Activated CD8-positive, alpha-beta memory T cell treated with anti-CD3 and anti-CD28 coated beads for 1 hour (primary cell): ENCODE measurements at places on chromosomes 3 and 15.

DNA sequence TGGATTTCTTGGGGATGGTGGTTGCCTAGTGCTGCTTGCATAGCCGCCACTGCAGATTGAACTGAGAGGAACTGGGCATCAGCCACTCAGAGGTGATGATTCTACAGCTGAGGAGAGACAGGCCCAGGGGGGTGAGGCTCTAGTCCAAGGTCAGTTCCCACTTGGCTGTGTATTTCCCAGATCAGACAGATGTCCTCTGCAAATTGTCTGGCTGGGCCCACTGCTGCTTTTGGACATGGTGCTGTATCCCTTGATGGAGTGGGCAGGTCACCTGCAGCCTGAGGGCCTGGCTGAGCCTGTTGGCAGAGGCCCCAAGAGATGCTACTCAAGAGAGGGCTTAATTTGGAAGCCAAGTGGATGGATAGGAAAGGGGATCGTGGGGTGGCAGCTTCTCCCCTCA lies 124.5 kb upstream of the CTDSPL start:
- no peak for DNase-seq

DNA sequence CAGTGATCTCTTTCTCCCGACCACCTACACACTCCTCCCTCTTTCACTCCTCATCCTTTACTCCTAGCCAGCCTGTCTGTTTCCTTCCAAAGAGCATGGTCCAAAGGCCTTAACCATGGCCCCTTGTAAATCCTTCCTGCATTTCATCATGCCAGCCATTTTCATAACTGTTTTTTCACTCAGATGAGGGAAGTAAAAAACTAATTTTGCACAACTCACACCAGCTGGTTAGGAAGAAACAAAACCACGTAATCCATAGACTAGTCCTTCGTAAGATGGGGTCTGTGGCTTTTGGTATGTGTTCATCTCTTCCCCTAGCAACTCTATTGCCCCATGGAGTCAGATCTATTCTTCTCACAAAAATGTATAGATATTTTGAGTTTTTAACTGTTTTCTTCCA lies 187.8 kb downstream of the SHOX2 start:
- DNase-seq, result no peak

DNA sequence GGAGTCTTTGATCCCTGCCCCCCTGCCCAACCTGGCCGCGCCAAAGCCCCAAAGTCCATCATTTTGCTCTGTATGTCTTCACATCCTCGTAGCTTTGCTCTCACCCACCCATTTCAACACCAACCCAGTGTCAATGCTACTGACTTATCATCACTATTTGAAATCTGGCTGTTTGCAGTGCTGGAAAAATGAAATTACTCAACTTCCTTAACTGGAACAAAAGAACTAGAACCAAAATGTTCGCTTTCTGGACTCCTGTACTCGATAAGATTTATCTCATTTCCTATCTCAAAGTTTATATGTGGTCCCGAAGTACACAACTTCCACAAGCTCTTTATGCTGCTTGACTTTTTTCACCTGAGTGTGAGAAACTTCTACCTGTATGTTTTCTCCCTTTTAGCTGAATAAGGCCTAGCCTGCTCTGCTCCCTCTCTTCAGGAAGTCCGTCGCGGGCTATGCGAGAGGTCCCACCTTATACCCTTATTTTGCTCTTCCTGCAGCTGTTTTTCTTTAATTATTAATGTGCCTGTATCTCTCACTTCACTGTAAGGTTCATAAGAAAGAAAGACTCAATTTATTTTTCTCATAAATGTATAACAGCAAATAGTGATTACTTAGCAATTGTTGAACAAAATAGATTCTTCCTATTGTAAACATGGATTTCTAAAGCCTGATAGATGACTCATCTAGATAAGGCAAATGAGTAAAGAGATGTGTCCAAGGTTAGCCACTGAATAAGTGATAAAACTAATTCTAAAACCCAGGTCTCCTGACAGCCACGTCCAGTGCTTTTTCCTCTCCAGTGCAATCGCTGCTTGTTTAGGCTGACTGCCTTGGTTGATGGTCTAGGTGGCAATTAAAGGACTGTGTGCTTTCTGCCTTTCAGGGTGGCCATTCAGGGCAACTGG lies 464.1 kb upstream of the TPRG1 start:
- no peak for DNase-seq

DNA sequence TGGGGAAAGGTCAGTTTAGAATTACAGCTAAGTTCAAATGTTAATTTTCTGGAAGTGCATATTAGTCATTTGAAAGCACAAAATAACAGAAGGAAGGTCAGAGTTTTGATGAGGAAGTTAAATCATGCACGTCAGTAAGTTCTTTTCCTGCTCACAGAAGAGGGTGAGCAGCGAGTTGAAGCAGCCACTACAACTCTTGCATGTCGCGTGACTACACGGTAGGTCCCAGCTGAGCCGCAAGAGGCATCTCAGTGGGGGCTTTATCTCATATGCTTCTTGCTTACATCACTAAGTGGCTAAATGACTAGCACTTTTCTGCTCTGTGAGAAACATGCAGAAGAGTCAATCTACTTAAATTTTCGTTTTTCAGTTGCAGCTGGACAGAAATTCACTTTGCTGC lies 21.3 kb upstream of the SEC62 start:
- no peak for DNase-seq

- no peak for DNase-seq
Observed at GRCh38 chr3:115359536-115359935, 212.4 kb upstream of the ZBTB20 start.

DNA sequence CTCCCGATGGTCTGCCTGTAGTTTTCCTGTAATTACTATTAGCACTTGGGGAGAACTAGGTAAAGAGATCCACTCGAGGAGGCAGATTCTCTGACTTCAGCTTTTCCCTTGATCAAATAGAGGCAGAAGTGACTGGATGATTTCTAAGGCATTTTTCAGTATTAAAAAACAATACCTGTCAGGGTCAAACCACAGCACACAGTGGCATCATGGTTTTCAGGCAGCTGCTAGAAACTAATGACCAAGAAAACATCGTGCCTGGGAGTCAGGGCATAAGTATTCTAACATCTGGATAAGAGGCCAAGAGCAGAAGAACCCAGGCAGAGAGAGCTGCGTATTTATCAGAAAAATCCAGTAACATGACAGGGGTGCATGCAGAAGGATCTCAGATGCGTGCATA lies 419.9 kb downstream of the TUSC7 start:
- no peak for DNase-seq

GRCh38 chr3:103863381-103863780 lies 1428.6 kb downstream of the ZPLD1 start:
- DNase-seq, result no peak

DNA sequence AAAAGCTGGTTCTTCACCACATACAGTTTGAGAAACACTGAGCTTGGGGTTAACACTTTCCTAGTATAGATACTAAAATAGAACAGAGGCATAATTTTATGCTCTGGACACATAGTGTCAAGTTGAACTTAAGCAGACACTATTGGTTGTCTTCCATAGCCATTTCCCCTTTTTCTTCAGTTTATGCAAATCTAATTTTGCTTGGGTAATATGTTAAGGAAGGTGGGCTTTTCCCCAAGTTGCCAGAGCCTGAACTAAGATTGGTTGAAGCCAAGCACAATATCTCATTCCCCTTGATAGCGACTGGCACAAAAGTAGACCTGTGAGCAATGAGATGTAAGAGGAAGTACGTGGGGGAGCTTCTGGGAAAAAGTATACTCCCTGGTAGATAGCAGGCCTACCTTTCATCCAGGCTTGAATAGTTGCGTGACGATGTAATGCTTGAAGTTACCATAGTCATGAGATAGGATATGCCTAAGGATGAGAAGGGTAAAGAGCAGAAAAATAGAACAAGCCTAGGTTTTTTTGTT lies 4.5 kb upstream of the POPDC2 start:
- no peak for DNase-seq

DNA sequence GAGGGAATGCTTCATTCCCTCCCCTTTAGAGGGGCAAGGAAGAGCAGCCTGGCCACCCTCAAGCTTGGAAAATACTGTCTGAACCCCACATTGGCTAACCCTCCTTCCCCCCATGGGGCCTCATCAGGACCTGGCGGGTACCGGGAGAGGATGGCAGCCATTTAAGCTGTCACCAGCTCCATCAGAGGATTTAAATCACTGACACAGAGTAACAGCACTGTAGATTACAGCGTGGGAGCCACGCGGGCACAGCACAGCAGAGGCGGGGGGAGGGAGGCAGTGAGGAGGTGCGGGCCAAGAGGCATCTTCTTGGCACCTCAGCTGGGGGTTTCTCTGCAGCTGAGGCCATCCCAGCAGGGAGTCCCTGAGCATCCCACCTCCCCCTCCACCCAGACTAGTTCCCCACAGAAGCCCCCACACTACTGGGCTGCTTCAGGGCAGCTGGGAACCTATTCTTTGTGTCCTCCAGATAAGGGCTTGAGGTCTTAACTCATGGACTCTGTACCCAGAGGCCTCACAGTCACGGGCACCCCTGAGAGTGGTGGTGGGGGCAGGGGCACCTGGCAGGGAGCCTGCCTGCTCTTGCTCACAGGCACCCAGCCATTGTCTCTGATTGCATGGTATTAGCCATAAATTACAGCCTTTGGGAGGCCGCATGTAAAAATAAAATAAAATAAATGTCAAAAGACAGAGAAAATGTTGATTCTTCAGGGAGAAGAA lies 21.9 kb upstream of the CACNA2D2 start:
- no peak for DNase-seq

DNA sequence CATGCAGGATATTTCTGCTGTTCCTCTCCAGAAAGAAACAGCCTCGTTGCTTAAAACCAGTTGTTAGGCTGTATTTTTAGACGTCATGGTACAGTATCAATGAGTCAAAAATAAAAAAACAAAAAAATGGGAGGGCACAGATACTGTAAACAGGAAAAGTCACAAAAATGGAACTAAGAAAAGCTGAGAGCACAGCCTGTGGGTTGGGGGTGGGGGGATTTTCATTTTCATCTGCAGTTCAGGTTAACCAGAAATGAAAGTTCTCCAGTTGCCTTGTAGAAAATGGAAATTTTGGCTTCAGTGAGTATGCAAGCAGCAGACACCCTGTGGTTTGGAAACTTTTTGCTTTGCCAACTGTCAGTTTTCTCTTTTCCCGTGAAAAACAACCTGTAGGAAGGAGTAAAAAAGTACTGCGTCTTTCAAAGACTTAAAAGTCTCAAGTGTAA lies 59.0 kb downstream of the FRMD4B start:
- no peak for DNase-seq

GRCh38 chr3:154071146-154071545 lies 50.0 kb upstream of the ARHGEF26 start:
- no peak for DNase-seq

DNA sequence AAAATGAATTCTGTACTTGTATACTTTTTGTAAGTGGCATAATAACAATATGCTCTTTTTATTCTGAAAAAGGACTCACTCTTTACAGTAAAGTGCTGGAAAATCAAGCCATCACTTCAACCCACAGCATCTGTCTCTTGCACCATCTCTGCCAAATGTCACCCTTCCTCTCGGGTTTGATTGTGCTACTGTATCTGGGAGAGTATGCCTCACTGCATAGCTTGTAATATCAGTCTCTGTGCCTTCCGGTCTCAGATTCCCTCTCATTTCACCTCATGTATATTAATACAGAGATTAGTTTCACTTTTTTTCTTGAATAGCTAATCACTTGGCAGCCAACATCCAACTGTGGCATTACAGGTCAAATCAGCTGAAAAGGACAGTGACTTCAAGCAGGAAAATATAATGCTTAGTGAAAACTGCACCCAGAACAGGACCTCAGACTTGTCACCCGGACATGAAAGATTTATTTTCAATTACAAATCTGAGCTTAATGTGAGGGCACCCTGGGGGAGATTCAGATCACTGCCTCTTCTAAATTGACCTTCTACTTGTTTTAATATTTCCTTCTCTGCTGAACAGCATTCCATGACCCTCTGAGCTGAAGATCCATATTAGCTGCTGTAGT lies 605.8 kb upstream of the NAALADL2 start:
- no peak for DNase-seq

- DNase-seq, result no peak
Observed at GRCh38 chr3:185534511-185534910, 17.9 kb downstream of the LIPH start.

DNA sequence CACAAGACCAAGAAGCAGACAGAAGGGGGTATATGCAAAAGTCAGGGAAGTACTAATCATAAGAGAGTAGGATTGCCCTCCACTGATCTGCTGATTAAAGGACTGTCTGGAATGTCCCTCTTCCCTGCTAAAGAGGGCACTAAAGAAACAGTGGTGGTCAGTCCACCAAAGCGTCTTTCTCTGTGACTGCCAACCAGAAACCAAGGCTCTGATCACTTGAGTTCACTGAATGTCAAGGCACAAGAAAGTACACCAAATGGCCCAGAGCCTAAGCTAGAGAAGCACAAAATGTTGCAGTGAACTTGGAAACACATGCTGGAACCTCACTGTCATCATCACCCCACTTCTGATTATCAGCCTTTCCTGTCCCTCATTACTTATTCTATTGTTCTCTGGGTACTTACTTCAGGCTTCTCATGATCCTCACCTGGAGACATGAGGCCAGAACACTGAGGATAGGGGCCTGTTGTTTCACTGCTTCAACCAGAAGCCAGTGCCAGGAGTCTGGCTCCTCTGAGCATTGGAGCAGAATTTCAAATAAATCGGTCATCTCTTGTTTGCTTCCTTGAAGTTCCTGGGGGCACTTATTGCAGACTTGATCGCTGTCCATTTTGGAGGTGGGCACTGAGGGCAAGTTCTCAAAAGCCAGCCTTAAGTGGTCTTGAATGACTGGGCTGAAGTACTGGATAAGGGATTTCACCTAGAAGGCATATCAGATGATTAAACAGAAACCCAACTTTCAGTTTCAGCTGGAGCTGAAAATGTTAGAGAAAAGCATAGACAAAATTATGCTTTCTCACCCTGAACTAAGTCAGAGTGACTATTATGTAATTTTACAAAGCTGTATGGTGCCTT lies 58.9 kb downstream of the EIF3J start:
- DNase-seq, result no peak

GRCh38 chr3:113684271-113684819 lies 12.1 kb downstream of the USF3 start:
- no peak for DNase-seq

DNA sequence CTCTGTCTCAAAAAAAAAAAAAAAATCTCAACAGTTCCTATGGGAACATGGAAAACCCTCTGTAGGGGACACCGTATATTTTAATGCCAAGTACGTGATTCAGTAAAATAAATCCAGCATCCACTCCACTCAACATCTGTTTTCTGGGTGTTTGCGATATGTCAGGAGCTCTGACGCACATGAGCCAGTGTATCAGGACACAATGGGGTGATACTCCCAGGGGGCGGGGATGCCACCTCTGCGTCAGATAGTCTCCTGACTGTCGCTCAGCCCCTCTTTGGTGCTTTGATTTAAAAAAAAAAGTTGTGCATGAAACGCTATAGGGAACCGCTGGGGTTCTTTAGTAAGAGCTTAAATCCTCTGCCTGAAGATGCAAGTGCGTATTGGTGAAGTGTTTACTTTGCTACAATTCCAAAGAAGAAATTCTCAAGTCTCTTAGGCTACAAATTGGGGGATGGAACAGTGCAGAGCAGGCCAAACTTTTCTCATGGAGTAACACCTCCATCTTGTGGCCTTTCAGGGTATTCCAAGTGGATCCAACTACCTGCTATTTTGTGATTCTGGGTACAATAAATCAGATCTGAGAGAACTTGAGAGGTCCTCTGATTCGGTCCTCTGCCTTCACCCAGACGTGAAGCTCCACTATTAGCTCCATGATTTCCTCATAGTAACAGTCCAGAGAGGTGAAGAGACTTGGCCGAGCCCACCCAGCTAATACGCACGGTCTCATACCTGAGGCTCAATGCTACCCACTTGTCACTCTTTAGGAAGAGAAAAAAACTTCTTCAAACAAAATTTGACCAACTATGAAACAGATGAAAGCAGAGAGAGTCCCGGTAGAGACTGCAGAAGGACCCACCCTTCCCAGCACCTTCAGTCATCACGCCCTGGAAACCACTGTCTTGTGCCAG lies 9.3 kb upstream of the NR2E3 start:
- DNase-seq, result no peak

GRCh38 chr3:163196815-163197374 lies 1700.3 kb downstream of the OTOL1 start:
- DNase-seq, result no peak
